Motor neuron (in vitro differentiated cells): ENCODE measurements at places on chromosomes 16 and 17.
A peak's percentile ranks its signal among the peaks of the same experiment; 100 is the strongest.

DNA sequence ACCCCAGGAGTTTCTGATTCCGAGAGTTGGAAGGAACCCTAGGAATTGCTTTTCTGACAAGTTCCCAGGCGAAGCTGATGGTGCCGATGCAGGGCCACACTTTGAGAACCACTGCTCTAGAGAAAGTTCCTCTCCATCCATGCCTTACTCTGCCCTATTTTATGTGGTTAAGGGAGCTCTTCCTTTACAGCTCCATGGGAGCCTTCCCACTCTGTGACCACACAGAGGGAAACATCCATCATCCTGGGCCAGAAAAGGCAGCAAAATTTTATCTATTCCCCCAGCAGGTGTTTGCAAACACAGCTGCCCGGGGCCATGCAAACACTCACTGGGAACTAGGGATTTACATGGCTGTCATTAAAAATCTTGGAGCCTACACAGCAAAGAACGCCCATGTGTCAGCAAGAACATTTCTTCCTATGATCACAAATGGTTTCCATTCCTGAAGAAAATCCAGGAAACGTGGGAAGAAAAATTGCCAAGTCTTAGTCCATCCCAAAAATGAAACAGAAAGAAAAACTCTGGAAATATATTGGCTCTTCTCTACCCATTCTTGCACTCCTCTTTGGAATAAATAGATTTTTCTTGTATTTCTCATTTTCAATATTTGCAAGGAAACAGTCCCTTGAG, 252.7 kb downstream of the PMP22 start:
- ATAC-seq, result no peak

GRCh38 chr16:8565498-8565897, 24.8 kb downstream of the TMEM114 start:
- no peak for ATAC-seq

DNA sequence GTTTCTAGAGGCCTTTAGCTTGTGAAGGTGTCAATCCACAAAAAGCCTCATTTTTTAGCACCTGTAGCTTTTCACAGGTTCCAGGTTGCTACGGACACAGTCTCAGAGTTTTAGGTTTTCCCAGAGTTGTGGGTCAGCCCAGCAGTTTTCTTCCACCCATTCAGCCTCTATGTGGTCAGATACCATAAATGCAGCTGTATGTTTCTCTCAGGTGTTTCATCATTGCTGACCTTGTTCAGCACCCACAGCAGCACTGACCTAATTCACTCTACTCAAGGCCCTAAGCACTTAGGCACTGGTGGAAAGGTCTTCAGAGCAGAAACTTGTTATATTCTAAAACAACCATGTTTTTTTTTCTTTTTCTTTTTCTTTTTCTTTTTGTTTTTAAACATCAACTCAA, 15.0 kb upstream of the SPACA3 start:
- ATAC-seq, result no peak

GRCh38 chr16:15510992-15511391, 76.6 kb downstream of the BMERB1 start:
- no peak for ATAC-seq

DNA sequence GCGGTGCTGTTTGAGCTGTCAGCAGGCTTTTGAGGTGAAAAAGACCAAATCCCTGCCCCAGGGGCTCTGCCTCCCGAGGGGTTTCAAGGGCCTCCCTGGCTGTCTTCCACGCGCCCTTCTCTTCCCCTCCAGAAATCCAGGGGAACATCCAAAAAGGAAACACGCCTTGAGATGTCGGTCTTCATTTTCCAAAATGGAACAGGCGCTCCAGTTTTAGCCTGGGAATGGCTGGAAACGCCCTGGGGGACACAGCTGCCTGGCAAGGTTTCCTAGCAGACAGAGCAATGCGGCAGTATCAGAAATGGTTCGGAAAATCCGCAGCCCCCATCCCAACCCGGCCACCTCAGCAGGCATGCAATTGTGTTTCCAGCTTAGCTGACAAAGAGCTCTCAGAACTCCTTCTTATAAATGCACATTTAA, 16.6 kb upstream of the LITAF start:
- peak; percentile 30 for ATAC-seq

DNA sequence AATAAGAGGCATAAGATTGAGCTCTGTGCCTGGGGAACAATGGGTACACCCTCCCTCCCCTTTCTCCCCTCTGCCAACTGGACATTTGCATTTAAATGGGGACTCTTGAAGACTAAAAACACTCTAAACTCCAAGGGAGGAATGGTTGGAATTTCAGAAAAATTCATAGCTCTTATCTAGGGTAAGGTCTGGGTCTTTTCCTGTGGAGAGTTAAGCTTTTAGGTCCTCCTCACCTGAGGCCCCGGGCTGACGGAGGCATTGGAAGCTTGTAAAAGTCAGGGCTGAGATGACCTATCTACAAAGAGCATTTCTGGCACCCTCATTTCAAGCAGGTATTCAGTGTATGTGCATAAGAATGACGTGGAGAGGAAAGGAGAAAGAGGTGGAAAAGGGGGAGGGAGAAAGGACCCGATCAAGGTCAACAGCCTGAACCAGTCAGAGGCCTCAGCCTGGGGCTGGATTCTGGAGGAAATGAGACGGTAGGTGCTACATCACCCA, 78.0 kb downstream of the RAP1GAP2 start:
- no peak for ATAC-seq

- no peak for ATAC-seq
Measured at GRCh38 chr16:56312028-56312300, 113.4 kb downstream of the AMFR start.

DNA sequence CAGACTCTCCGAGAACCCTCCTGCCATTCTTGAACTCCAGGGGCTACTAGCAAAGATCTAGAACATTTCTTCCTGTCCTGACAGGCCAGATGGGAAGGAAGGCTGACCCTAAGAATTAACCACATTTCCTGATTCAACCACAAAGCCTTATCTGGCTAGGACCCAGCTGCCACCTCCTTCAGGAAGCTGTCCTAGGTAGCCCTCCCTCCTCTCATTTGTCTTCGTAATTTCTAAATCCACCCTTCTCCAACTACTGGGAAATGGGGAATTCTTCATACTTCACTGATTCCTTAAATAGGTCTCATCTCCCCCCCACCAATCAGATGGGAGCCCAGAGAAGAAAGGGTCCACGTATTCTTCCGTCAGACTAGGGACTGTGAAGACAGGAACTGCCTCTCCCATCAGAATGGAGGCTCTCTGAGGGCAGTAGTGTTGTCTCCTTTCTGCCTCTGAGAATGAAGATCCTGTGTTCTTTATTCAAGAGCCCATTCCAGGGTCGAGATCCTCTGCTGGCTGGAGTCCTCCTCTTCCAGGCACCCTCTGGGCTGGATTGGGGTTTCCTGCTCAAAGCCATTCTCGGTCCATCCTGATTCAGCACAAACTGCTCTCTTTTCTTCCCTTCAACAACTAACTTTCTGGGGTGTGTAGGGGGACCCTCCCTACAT, 2.1 kb downstream of the SAMD14 start:
- no peak for ATAC-seq

GRCh38 chr17:38464251-38464722, 36.0 kb downstream of the ARHGAP23 start:
- no peak for ATAC-seq

- ATAC-seq, result no peak
Measured at GRCh38 chr16:70661918-70662641, 15.7 kb downstream of the IL34 start.

DNA sequence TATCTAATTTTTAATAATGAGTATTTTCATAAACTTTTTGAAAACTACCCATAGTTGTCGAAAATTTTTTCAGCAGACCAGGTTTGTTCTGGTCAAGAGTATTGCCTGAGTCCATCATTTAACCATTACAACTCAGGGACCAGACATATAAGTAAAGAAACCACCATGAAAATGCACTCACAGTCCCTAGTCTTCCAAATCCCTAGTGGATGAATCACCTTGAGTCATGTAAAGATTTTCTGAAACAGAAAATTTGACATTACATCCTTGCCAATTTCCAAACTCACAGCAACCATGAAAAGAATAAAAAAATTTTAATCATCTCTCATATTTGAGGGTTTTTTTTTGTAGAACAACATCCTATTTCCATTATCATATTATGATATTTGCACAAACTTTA, 1337.5 kb upstream of the CDH8 start:
- ATAC-seq, result no peak

DNA sequence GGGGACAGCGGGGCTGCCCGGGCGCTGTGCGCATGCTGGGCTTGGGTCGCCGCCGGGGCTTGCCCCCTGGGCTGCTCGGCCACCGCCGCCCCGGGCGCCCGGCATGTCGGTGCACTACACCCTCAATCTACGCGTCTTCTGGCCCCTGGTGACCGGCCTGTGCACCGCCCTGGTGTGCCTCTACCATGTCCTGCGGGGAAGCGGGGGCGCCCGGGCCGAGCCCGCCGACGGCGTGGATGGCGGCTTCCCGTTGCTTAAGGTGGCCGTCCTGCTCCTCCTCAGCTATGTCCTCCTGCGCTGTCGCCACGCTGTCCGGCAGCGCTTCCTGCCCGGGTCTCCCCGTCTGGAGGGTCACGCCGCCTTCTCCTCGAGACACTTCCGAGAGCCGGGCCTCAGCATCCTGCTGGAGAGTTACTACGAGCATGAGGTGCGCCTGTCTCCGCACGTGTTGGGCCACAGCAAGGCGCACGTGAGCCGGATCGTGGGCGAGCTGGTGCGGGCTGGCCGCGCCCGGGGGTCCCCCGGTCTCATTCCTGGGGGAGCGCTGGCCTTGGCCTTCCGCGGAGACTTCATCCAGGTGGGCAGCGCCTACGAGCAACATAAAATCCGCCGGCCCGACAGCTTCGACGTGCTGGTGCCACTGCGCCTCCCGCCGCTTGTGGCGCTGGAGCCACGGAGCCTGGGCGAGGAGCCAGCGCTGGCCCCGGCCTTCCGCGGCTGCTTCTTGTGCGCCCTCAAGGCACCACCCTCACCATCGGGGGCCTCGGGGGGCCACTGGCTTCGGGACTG, 789 bp downstream of the ITPRIPL2 start:
- ATAC-seq, result no peak

DNA sequence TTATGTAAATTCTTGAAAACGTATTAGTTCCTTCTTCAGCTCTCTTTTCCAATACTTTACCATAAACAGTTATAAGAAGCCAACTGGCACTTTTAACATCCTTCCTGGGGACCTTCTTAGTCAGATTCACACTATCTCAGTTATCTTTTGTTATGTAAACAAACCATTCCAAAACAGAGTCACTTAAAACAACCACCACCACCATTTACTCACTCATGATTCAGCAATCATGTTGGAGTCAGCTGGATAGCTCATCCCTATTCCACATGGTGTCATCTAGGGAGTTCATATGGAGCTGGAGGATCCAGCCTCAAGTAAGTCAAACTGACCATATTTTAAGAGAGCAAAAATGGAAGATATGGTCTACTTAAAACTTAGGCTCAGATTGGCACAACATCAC, 240.3 kb upstream of the IRX3 start:
- ATAC-seq, result no peak

- ATAC-seq, result no peak
Measured at GRCh38 chr16:71792176-71792575, 16.5 kb downstream of the AP1G1 start.

DNA sequence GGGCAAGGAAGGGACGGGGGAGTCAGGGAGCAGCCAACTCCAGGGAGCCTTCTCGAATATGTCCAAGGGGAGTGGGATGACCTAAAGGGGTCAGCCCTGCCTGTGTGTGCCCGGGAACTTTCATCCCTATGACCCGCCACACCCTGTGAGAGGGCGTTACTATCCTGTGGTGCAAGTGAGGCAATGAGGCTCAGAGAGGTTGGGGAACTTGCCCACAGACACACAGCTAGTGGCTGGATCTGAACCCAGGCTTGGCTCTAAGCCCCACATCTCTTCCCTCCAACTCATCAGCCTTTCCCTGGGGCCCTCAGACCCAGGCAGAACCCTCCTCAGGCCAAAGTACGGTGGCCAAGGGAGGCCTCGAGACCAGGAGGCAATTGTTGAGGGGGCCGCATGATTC, 23.2 kb downstream of the JUP start:
- no peak for ATAC-seq

DNA sequence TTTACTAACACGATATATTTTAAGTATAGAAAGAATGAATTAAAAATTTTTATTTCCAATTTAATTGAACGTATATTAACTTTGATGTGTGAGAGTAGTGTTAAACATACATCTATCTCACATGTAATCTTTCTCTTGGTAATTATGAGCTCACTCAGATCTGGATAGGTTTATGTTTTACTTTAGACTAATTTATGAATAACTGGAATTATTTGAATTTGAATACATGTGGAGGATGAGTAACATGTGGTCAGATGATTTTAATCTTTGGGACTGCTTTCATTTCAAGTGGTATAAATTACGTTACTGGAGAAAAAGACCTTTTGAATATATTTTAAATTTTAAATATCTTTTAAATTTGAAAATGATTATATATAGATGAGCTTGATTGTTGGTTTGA, 49.9 kb upstream of the RHBDL3 start:
- ATAC-seq, result peak; percentile 43

DNA sequence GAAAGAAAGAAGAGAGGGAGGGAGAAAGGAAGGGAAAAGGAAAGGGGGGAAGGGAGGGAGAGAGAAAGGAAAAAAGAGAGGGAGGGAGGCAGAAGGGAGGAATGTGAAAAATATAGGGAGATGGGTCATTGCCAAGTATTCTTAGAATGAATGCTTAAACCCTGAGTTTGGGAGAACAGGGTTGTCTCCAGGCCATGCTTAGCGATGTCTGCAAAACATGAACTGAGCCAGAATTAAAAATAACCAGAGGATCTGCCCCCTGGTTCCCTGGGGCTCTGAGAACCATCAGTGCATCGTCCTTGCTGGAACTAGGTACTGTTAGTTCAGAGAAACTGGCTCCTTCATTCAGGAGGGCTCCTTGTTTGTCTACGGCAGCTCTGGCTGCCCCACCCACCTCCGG, 170.4 kb downstream of the IRX5 start:
- ATAC-seq, result no peak

DNA sequence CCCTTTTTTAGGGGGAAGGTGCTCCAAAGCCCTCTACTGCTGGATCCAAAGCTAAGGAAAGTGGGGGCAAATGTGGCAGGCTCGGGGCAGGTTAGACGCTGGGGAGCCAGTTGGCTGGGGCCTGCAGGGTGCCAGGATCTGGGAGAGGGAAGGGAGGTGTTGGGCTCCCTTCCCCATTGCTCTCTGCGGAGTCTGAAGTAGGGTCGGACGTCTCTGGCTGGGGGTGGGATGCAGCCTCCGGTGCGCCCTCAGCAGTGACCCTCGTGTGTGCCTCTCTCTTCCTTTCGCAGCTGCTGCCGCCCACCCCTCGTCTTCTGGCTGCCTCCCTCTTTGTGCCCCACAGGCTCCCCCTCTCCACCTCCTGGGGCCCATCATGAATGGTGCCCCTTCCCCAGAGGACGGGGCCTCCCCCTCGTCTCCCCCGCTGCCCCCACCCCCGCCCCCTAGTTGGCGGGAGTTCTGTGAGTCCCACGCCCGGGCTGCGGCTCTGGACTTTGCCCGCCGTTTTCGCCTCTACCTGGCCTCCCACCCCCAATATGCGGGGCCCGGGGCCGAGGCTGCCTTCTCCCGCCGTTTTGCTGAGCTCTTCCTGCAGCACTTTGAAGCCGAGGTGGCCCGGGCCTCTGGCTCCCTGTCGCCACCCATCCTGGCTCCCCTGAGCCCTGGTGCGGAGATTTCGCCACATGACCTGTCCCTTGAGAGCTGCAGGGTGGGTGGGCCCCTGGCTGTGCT, 2.2 kb downstream of the SH2B1 start:
- no peak for ATAC-seq

GRCh38 chr17:19542247-19542646, 8.6 kb downstream of the SLC47A1 start:
- no peak for ATAC-seq
